ENCODE measurements at places on chromosomes 11 and 22.

DNA sequence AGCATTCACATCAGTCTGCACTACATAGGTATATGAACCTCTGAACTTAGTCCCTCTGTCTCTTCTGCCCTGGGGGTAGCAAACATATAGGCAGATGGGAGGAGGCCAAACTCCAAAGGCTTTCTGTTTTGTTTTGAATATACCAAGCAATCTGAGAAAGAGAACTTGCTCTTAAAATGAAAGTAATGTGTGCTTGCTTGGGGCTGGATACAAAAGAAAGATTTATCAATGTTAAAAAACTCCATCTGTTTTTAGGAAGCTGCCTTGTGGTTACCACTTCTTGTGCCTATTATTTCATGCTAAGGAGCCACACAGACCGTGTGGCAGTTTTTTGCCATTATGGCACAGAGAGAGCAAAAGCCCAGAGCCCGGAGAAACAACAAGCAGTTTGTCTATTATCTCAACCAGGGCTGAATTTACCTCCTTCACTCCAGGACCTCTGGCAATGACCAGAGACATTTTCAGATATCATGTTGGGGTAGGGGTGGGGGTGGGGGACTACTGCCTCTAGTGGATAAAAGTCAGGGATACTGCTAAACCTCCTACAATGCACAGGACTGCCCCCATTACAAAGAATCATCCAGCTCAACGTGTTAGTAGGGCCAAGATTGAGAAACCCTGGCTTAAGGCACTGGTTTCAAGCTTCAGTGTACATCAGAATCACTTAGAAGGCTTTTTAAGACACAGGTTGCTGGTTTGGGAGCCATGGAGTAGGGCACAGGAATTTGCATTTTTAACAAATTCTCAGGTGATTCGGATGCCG is 124.2 kb downstream of the APIP start:
- no peak for DNase-seq

- no peak for DNase-seq
Observed at GRCh38 chr22:42673898-42674401, 24.8 kb upstream of the CYB5R3 start.

GRCh38 chr22:20569059-20570058 is 61.9 kb downstream of the MED15 start:
- no peak for DNase-seq

- no peak for DNase-seq
Observed at GRCh38 chr11:109972181-109972715, 120.9 kb upstream of the ZC3H12C start.

- DNase-seq: peak; percentile 80
Observed at GRCh38 chr22:36398601-36399471, 11.1 kb upstream of the MYH9 start.

DNA sequence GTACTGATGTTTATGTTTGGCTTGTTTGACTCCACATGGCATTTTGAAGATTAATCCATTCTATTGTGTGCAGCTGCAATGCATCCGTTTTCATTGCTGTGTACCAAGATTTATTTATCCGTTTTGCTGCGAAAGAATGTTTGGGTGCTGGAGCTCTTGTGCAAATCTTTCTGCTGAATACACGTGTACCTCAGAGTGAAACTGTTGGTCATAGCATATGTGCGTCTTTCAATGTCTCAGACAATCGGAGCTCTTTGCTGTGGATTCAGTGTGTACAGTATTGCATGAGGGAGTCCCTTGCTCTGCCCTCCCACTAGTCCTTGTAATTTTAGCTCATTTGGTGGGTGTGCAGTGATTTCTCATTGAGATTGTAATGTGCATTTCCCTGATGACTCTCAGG is 545.4 kb downstream of the TBC1D22A start:
- DNase-seq: no peak

- DNase-seq: no peak
Observed at GRCh38 chr22:38861927-38862326, 10.1 kb downstream of the CBX6 start.

DNA sequence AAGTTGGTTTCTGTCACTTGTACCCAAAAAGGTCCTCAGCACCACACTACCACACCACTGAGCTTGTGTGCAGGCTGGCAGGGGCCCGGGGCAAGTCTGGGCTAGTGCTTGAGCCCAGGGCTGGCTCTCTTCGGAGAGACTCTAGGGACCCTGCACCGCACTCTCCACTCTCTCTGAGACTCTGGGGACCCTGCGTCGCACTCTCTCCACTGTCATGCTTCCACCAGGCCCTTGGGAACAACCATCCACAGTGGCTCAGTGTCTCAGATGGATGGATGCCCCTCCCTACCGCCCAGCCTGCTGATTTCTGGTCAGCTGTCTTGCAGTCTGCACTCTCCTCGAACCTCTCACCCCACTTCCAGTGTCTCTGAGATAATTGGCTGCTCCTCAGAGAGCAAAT is 2.0 kb upstream of the SBF1 start:
- DNase-seq: no peak

DNA sequence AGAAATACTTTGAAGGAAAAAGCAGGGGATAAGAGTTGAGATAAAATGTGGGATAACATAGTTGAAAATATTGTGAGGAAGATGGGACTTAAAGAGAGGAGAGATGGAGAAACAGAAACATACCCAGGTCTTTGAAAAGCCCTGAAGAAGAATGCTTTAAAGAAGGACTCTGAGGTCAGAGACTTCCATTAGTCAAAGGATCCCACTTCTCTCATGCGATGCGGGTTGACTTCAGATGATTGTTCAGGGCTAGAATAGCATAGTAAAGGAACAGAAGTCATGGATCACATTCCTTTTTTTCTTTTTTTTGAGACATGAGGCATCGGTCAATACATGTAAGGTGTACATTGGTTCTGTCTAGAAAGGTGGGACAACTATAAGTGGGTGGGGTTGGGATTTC is 3.5 kb upstream of the JAM3 start:
- no peak for DNase-seq

DNA sequence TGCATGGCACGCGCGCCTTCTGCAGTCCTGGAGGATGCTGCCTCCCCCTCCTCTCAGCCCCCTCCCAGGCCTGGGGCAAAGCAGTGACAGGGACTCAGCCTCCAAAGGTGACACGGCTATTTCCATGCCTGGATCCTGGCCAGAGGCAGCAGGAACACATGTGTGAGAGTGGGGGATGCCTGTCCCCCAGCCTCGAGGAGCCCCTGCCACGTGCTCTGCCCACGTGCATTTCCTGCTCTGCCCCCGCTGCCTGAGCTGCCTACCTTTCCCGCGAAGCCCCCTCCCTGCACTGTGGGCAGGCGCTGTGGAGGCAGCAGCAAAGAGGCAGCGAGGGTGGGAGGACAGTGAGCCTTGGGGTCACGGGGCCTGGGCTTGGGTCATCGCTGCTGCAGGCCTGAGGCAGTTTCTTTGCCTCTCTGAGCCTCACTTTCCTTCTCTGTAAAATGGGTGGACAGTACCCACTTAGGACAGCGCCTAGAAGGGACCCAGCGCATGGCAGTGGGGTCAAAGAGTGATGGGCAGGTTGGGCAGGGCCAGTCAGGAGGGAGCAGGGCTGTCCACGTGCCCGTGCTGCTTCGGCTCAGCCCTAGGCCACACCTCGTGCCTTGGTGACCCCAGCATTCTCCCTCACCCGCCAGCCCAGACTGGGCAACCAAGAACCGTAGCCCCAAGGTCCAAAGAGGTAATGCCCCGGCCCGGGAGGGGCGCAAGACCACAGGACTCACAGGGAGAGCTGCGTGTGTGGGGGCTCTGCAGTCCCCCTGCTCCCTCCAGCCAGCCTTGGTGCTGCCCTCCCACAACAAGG is 48.6 kb downstream of the FLRT1 start:
- DNase-seq: no peak

DNA sequence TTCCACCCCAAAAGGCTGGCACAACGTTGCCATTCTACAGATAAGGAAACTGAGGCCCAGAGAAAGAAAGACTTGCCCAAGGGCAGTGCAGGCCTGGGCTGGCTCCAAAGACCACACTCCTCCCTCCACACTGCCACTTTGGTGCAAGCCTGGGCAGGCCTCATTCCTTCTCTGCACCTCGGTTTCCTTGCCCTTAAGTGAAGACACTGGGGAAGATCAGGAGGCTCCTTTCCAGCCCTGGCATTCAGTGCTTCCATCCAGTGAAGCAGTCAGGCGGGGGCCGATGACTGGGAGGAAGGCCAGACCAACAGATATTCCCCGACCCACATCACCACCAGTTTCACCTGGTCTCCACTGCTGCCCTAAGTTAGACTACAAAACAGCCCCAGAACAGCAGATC is 18.3 kb upstream of the TCF20 start:
- DNase-seq: no peak

GRCh38 chr11:47552056-47552565 is 821 bp downstream of the CELF1 start:
- no peak for DNase-seq

GRCh38 chr11:19946681-19947080 is 213.6 kb downstream of the DBX1 start:
- DNase-seq: no peak

DNA sequence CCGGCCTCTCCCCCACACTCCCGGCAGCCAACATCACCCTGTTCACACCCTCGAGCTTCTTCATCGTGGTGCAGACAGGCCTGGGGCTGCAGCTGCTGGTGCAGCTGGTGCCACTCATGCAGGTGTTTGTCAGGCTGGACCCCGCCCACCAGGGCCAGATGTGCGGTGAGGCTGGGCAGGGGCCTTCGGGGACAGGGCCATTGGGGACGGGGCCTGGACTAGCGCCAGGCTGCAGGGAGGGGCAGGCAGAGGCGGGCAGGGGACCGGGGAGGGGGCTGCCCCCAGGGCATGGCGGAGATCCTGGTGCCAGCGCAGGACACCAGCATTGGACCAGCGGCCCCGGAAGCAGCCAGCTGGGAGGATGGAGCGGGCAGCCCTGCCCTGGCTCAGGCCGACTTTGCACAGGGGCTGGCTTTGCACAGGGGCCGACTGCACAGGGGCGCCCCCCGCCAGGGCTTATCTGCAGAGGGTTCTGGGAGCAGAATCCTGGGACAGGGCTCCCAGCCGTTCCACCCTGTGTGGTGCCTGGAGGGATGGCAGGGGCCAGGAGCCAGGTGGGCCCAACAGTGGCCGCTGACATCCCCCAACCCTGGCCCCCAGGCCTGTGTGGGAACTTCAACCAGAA is 8.6 kb downstream of the MUC5B start:
- no peak for DNase-seq

DNA sequence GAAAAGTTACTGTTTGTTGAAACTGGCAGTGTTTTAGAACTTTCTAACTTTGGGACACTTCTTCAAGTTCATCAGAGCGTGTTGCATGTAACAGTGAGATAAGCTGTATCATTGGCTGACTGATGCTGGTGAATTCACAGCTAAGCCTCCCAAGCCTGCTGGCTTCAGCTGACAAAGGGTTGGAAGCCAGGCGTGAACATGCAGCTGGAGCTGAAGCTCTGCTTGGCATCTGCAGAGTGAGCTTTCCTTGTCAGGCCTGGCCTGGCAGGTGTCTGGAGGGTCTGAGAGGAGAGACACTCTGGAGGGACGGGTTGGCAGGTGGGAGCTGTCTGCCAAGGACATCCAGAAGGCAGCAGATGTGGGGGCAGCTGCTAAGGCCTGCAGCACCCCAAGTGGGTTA is 1.5 kb downstream of the AMPD3 start:
- DNase-seq: no peak

DNA sequence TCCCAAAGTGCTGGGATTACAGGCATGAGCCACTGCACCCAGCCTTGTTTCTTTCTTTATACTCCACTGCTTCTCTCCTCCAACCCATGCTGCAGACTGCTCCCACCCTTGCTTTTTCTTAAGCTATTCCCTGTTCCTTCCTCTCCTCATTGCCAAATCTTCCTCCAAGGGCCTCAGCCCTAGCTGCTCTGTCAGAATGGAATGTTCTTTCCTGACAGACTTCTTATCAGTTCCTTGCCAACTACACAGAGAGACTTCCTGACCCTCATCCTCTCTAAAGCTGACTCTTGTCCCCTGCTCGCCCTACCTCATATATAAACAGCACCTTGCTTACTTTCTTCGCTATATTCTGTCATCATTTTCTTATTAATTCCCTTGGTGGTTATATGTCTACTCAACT is 16.9 kb upstream of the PIK3C2A start:
- DNase-seq: peak; percentile 58

DNA sequence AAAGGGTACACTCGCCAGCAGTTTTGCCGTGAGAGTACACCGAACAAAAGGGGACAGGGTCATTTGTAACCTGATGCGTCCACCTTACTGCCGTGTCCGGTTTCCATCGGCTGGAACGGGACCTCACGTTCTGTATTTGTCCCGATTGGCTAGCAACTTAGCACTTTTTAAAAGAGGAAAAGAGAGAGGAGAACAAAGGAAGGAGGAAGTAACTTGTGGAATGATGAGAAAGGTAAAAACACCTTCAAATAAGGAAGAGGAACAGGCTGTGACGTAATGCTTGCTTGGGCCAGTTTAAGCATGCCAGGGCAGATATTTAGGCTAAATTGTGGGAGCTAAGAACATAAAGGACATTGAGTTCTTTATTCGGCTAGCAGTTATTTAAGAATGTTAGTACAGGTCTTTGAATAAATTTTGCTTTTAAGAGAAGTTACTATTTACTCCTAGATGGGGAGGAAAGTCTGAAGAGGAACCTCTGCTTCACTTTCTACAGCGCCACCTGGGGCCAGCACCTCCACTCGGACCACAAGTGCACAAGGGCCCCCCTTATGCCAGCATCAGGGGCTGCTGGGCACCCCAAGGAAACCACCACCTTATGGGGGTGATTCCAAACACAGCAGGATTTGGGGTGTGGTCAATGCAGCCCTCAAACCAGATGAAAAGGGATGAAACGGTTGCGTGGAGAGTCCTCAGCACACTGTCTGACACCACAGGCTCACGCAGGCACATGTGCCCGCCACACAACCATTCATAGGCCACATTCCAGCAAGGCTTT is 5.8 kb downstream of the ARSA start:
- no peak for DNase-seq

GRCh38 chr11:70410276-70411205 is 12.2 kb downstream of the CTTN start:
- no peak for DNase-seq

GRCh38 chr11:83864412-83865057 is 578.4 kb upstream of the CCDC90B start:
- DNase-seq: no peak

DNA sequence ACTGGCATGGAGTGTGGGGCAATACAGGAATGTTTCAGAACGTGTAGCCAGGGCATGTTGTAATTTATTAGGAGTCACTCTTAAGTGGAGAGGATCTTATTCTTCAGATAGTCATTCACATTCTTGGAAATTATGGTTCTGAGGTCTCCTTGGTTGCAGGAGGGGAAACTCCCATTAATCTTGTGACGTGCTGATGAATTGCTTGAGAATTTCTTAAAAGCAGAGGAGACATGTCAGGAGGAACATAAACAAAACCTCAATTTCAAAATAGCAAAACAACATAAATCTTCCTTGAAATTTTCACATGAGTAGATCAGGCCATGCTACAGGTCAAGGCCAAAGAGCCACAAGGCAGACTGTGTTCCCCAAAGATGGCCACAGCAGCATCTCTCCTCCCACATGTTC is 50.4 kb downstream of the ADM start:
- no peak for DNase-seq
